Activated T-cell treated with anti-CD3 and anti-CD28 coated beads, Interleukin-2, amount 50 U/mL, for 72 hours (primary cell): ENCODE measurements at places on chromosomes 16 and 17. TPM values are rescaled to one million over a fixed set of nuclear protein-coding genes. Genes with fewer than 3 reads are reported as not detected.

GRCh38 chr16:28883221-28883996 is 5.1 kb downstream of the ATP2A1 start:
- H3K4me3 ChIP-seq = no peak overlapping the region
- DNase-seq = no peak
- peaks cover 3% of the 10 kb centered on the region for H3K36me3 ChIP-seq
- no peak overlapping the region for H3K27ac ChIP-seq
- peaks cover 11% of the 10 kb centered on the region for H3K27me3 ChIP-seq
- peaks cover 21% of the 10 kb centered on the region for H3K4me1 ChIP-seq

- no peaks in the 10 kb centered on the region for H3K27me3 ChIP-seq
- H3K4me3 ChIP-seq = no peak overlapping the region
- peaks cover 28% of the 10 kb centered on the region for H3K36me3 ChIP-seq
- no peak overlapping the region for H3K27ac ChIP-seq
These were observed 156.1 kb upstream of the CACNG5 start for GRCh38 chr17:66678827-66679226.

CLDN9 gene
- total RNA-seq = 0.14 TPM

DNA sequence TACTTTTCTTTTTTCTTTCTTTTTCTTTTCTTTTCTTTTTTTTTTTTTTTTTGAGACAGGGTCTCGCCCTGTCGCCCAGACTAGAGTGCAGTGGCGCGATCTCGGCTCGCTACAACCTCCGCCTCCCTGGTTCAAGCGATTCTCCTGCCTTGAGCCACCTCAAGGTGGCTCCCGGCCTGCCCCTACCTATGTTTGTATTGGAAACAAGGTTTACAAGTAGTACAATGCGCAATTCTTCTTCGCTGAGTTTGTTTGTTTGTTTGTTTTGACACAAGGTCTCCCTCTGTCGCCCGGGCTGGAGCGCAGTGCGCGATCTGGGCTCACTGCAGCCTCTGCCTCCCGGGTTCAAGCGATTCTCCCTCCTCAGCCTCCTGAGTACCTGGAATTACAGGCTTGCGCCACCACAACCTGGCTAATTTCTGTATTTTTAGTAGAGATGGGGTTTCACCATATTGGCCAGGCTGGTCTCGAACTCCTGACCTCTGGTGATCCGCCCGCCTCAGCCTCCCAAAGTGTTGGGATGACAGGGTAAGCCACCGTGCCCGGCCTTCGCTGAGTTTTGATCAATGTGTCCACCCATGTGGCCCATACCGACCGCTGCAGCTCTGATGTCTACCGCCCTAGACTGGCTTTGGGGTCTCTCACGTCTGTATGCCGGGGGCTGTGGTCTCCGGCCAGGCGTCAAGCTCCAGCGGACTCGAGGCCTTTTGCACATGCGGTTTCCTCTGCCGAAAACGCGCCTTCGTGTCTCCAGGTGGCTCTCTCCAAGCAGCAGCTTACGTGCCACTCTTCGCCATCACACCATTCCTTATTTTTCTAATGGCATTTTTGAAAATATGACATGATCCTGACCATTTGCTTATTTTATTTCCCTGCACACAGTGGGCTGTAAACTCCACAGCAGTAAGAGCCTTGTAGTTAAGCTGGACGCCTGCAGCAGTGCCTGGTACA is 1.1 kb upstream of the YBX2 start:
- peaks cover 23% of the 10 kb centered on the region for H3K27me3 ChIP-seq
- no peaks in the 10 kb centered on the region for H3K36me3 ChIP-seq
- H3K4me1 ChIP-seq = peaks cover 21% of the 10 kb centered on the region
- peak overlapping the region; percentile 90 for H3K27ac ChIP-seq
- H3K4me3 ChIP-seq = peak overlapping the region; percentile 93

ZDHHC1 gene
- total RNA-seq = 2.1 TPM

DNA sequence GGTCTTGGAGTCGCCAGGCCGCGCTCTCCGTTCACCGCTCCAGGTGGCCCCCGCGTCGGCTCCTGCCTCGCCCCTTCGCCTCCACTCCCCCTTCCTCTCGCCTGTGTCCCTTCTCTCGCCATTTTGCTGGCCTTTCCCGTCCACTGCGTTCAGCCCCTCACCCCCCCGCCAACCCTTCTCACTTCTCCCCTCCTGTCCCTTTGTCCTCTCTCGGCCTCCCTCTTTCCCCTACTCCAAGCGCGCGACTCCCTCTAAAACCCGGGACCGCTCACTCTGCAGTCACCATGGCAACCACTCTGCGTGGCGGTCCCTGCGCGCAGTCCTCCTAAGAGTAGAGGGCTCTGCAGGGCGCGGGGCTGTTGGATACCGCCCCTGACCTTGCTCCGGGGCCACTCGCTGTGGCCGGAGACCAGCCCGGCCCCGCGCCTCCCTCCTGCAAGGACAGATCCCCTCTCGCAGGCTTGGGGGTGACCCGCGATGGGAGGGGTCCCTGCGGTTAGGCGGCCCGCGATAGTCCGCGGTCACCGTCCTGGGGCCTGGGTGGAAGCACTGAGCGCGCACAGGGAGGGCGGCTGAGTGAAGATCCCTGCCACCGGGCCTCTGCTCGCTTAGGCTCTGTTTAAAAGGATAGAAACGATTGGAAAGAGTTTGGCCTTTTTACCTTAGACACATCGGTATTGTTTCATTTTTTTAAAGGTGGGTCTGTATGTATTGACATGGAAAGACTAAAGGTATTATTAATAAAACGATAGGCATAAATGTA is 454 bp downstream of the CCDC40 start:
- no peak overlapping the region for H3K27ac ChIP-seq
- no peaks in the 10 kb centered on the region for H3K36me3 ChIP-seq
- H3K4me3 ChIP-seq = peak overlapping the region; percentile 92
- peaks cover 33% of the 10 kb centered on the region for H3K27me3 ChIP-seq

DNA sequence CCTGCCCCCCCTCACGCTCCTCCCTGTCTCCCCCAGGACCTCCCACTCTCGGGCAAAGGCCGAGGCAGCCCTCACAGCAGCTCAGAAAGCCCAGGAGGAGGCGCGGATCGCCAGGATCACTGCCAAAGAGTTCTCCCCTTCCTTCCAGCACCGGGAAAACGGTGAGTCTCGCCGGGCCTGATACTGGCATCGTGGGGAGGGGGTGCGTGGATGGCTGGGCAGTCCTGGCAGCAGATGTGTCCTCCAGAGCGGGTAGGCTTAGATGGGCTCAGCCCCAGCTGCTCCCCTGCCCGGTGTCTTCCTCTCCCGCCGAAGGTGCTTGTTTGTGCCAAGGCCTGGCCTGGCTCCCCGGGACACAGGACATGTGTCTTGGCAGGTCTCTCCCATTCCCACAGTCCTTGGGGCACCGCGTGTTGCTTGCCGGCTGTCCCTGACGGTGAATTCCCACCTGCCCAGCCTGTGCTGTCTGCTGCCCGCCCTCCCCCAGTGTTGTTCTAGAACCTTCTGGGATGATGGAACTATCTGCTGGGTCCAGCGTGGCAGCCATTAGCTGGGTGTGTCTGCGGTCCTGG is 81.6 kb downstream of the KLHDC4 start:
- DNase-seq = no peak
- H3K27me3 ChIP-seq = no peaks in the 10 kb centered on the region
- peaks cover 14% of the 10 kb centered on the region for H3K4me1 ChIP-seq
- no peak overlapping the region for H3K4me3 ChIP-seq
- no peaks in the 10 kb centered on the region for H3K36me3 ChIP-seq

GRCh38 chr17:4601326-4601725 is 17.0 kb downstream of the SMTNL2 start:
- no peaks in the 10 kb centered on the region for H3K4me1 ChIP-seq
- H3K27me3 ChIP-seq = no peaks in the 10 kb centered on the region
- H3K27ac ChIP-seq = no peak overlapping the region
- DNase-seq = no peak
- H3K36me3 ChIP-seq = no peaks in the 10 kb centered on the region
- no peak overlapping the region for H3K4me3 ChIP-seq

AOC3 gene
- 6.8 TPM for total RNA-seq

SLC9A5 gene
- total RNA-seq = 7.9 TPM
